ENCODE measurements at places on chromosomes 7 and 10.
A peak's percentile ranks its signal among the peaks of the same experiment; 100 is the strongest.

- no peak for DNase-seq
These were observed 147.8 kb downstream of the ARHGAP22 start for GRCh38 chr10:48456808-48457761.

- DNase-seq, result no peak
These were observed 43.2 kb downstream of the IKZF1 start for GRCh38 chr7:50347693-50348092.

- no peak for DNase-seq
These were observed 10.3 kb upstream of the RASSF4 start for GRCh38 chr10:44949127-44949802.

- DNase-seq, result no peak
These were observed 38.9 kb downstream of the GLRX3 start for GRCh38 chr10:130175074-130175473.

DNA sequence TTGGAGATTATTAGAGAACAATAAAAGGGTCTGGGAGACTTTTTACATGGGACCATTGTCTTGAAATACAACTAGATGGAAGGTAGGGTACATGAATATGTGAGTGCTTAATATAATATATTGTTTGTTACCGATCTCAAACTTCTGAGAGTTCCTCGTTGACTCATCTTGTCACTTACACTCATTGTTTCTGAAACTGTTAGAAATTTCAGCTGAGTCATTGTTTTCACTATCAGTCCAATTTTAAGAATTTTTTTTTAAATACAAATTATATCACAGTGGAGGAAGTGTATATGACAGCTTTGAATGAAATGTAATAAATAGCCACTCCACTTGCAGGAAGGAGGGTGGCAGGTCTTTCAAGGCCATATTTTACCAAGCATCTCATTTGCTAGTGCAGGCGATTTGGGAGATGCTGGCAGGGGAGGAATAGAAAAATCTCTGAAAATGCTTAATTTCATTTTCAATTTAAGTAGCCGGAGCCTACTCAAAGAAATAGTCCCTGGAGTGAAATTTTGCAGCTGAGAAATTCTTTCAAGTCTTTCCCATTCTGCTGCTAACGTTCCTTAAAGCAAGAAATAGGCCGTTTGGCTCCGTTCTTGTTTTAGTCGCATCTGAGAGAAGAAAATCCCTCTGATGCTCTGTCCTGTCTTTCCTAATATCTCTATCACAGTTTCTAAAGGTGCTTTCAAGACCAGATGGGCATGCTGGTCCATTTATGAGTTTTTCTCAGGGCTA lies 1404.2 kb upstream of the CELF2 start:
- DNase-seq, result peak; percentile 32

- DNase-seq, result no peak
These were observed 42.5 kb downstream of the MYO1G start for GRCh38 chr7:44936322-44936721.

- DNase-seq, result peak; percentile 47
These were observed 198.2 kb upstream of the GNAI1 start for GRCh38 chr7:79936281-79936983.

GRCh38 chr10:95742485-95742884 lies 13.5 kb upstream of the ENTPD1 start:
- DNase-seq, result peak; percentile 79

GRCh38 chr7:96016056-96016586 lies 243.8 kb downstream of the DYNC1I1 start:
- DNase-seq, result no peak

DNA sequence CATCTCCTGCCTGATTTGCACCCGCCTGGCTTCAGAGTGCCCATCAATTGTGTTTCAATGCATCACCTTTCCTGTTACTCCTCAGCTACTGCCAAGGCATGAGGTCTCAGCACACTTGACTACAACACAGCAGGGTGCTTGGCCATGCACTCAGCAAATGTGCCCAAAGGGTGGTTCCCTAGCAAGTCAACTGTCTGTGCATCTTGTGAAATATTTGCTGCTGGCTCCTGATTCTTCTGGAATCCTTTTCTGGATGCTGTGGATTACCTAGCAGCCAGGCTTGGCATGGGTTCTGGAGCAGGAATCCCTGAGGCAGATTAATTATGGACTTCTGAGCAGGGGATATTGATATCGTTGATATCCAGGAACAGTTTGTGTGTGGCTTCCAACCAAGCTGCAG lies 662.6 kb upstream of the MGMT start:
- DNase-seq, result no peak

DNA sequence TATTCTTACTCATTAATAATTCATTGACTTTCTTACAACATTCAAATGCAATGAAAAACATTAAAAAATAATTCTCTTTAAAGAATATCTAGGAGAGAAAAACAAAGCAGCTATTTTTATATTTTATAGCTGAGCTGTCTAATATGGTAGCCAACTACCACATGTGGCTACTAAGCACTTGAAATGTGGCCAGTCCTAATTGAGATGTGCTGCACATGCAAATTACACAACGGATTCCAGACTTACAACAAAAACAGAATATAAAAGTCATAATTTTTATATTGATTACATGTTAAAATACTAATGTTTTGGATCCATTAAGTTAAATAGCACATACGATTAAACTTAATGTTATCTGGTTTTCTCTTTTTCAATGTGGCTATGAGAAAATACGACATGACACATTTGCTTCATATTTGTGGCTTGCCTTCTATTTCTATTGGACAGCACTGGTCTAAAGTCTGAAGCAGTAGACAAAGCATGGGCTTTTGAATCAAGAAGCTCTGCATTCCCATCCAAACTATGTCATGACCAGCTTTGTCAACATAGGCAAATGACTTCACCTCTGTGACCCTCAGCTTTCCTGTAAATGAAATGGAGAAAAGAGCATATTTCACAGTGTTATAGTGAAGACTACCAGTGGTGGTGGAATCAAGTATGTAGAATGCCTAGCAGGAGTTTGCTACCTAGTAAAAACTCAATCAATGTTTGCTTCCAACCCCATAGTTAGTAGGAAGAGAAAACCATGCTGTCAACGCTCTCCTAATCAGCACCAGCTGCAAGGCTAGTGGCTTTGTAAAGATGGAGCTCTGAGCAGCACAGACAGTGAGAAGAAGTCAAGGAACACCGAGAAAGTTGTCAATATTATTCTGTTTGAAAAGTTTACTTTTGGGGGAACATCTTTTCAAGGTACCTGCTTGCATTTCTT lies 37.1 kb upstream of the GDF10 start:
- peak; percentile 75 for DNase-seq

DNA sequence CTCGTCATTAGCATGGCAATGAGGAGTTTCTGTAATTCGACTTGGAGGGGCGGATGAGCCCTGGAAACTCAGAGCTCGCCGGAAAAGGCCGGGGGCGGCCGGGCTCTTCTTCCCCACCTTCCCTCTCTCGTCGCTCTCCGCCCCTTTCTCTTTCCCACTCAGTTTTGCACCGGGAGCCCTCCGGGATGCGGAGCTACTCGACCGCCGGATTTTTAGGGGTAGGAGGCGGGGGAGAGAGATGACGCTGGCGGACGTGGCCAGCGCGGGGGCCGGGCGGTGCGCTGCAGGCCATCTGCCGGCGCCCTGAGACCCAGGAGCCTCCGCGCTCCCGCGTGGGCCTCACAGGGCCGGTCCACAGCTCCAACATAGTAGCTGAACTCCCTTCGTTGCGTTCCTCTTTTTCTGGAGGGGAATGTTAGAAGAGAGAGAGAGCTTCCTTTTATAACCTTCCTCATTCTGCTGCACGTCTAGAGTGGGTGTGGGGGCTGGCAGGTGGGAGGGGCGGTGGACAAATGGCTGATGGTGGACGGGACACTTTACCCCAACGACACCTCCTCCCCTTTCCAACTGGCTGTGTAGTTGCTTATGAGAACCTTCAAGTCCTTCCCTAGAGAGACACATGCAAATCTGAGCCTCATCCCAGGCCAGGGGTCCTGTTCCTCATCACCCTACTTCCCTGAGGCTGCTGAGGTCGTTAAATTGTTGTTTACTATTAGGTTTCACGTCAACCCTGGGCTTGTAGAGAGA lies 1.1 kb upstream of the HOXA1 start:
- DNase-seq, result no peak

GRCh38 chr7:29216128-29216527 lies 21.6 kb downstream of the CHN2 start:
- DNase-seq, result no peak

- DNase-seq, result no peak
These were observed 64.4 kb downstream of the DNAJB9 start for GRCh38 chr7:108634036-108634435.

GRCh38 chr7:129796186-129796775 lies 156.5 kb downstream of the UBE2H start:
- no peak for DNase-seq

GRCh38 chr7:38383281-38383680 lies 109.8 kb upstream of the TARP start:
- no peak for DNase-seq

DNA sequence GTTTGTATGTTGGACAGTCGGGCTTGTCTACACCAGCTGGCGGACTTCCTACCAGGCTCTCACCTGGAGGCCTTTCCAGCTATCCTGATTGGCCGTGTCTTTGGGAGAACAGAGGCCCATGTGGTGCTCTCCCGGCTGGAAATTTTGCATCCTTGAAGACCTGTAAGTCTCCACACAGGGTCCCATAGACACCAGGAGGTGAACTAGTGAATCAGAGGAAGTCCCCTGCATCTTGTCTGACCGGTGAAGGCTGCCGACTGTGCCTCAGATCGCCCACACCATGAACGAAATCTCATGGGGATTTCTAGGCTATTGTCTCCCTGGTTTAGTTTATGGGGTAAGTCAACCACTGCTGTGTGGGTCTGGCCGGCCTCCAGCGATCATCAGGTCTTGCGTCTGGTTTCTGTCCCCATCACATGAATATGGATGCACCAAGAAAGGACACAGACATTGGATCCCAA lies 108.4 kb upstream of the LYZL2 start:
- no peak for DNase-seq

GRCh38 chr7:4479367-4480039 lies 202.6 kb upstream of the FOXK1 start:
- peak; percentile 58 for DNase-seq

- DNase-seq, result no peak
These were observed 2.1 kb upstream of the SSC4D start for GRCh38 chr7:76411626-76412025.

DNA sequence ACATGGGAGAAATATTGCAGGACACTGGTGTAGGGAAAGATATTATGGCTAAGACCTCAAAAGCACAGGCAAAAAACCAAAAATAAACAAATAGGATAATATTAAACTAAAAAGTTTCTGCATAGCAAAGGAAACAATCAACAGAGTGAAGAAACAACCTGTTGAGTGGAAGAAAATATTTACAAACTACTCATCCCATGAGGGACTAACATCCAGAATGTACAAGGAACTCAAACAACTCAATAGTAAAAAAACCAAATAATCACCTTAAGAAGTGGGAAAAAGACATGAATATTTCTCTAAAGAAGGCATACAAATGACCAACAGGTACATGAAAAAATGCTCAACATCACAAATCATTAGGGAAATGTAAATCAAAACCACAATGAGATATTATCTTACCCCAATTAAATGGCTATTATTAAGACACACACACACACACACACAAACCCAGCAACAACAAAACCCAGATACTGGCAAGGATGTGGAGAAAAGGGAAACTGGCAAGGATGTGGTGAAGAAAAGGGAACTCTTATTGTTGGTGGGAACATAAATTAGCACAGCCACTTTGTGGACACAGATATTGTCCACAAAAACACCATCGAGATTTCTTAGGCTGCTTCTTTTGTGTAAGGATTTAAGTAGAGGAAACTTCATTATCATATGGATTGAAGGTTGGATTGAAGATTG lies 9.8 kb upstream of the RAB18 start:
- DNase-seq, result no peak

GRCh38 chr7:36157527-36158320 lies 4.7 kb downstream of the EEPD1 start:
- DNase-seq, result no peak

DNA sequence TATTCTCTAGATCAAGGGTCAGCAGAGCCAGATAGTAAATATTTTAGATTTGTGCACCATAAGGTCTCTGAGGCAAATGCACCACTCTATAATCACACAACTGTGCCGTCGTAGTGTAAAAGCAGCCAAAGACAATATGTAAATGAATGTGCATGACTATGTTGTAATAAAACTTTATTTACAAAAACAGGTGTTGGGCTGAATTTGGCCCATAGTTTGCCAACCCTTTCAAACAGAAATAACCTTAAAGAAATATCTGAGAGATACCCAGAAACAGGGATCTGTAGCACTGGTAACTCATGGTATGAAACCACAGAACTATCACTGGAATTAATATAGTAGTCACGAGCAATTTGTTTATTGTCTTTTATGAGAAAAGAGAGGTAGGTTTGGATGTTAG lies 86.0 kb downstream of the ARID5B start:
- DNase-seq, result no peak

GRCh38 chr7:139641337-139641992 lies 118.0 kb downstream of the CLEC2L start:
- no peak for DNase-seq

DNA sequence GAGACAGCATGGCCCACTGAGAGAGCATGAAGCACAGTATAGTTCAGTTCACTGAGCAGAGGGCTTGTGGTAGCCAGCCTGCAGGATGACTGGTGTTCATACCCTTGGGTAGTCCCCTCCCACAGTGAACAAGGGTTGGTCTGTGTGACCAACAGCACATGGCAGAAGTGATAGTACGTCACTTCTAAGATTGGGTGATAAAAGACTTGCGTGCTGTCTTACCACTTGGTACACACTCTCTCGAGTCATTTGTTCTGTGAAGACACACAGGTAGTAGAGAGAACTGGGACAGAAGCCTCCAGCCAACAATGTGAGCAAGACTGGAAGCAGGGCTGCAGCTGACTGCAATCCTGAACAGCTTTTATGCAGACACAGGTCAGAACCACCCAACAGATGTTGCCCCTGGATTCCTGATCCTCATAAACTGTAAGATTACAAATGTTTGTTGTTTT lies 14.6 kb downstream of the EPC1 start:
- DNase-seq, result no peak

DNA sequence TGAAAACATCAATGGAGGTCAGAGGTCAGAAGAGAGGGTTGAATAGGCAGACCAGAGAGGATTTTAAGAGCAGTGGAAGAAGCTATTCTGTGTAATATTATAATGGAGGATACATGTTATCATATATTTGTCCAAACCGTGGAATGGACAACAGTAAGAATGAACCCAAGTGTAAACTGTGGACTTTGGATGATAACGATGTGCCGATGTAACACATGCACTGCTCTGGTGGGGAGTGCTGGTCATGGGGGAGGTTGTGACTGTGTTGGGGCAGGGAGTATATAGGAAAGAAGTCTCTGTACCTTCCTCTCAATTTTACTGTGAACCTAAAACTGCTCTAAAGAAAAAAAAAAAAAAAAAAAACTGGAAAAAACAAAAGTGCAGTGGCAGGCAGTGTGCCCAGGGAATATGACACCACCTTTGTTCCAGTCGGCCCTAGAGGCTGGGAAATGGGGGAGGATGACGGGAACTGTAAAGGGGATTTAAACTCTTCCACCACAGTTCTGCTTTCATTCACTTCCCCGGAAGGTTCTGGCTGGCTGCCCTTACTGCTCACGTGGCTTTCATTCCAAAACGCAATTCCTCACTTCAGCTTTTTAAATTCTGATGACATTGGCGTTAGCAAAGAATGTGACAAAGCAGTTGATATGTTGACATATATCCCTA lies 113.7 kb upstream of the ANKRD1 start:
- peak; percentile 69 for DNase-seq

- DNase-seq, result no peak
These were observed 12.0 kb upstream of the KLHL7 start for GRCh38 chr7:23093546-23093945.

GRCh38 chr7:28784171-28784902 lies 173.8 kb downstream of the TRIL start:
- no peak for DNase-seq

- DNase-seq, result peak; percentile 30
These were observed 474 bp downstream of the ORC5 start for GRCh38 chr7:104207348-104207730.
